ENCODE measurements at places on chromosomes 2 and 18.

GRCh38 chr2:200310545-200310971 is 4.1 kb downstream of the SPATS2L start:
- no peak for DNase-seq

DNA sequence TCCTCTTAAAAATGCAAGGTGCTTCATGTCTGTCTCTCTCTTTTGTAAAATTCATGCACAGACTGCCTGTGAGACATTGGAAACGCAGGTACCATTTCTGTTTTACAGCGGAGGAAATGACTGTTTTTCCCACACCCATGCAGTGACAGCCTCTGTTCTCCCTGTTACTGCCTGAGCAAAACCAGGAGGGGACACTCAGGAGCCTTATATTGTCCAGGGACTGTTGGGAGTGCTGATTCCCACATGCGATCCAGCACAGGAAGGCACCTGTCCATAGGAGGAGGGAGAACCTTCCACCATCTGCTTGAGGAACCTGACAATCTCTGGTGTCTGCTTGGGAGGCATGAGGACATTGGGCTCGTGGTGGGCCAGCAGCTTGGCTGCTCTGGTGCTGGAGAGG is 36.9 kb upstream of the RAB6D start:
- no peak for DNase-seq

DNA sequence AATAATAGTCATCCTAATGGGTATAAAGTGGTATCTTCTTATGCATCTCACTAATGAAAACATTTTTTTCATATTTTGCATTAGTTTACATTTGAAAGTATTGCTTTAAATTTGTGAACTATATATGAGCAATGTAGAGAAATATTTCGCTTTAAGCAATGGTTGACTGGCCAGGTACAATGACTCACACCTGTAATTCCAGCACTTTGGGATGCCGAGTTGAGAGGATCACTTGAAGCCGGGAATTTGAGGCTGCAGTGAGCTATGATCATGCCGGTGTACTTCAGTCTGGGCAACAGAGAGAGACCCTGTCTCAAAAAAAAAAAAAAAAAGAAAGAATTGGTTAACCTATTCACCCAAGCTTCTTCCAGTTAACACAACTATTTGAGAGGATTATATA is 15.1 kb downstream of the ZCCHC2 start:
- no peak for DNase-seq

DNA sequence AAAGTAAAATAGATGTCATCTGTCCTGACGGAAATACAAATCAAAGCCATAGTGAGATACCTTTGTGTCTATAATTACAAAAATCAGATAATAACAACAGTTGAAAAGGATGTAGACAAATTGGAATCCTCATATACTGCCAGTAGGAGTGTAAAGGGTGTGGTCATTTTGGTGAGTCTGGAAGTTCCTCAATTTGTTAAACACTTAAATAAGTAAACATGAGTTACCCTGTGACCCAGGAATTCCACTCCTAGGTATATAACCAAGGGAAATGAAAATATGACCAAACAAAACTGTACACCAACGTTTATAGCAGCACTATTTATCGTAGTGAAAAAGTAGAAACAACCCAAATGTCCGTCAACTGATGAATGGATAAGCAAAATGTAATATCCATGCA is 24.0 kb downstream of the R3HDM1 start:
- no peak for DNase-seq

- DNase-seq, result no peak
Observed at GRCh38 chr2:44942304-44943030, 965 bp downstream of the SIX3 start.

GRCh38 chr2:173881886-173882285 is 83.3 kb downstream of the SP3 start:
- no peak for DNase-seq

DNA sequence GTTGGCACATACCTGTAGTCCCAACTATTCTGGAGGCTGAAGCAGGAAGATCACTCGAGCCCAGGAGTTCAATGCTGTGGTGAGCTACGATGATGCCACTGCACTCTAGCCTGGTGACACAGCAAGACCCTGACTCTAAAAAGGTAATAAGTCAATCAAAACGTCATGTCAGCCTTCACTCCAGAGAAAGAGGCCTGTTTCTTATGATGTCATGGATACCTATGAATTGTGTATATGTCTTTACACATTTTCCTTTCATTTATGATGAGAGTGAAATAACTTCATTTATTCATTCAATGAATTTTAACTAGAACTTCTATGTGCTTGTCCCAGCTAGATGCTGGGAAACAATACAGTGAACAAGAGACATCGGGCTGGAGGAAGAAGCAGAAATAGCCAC is 25.0 kb upstream of the ID2 start:
- no peak for DNase-seq

DNA sequence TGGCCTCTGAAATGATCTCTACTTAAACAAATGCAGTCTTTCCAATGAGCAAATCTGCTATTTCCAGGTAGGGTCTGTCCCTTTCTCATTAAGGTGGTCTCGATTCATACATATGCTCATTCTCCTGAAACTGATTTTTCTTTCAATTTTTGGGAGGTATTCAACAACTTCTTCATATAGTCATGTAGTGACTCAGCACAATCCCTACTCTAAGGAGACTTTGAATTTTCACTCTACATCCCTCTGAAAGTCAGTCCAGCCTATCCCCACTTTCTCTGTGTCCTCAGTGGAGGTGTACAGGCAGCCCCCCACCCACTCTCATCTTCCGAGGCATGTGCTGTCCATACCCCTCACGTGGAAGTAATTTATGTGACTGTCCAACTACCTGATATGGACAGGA is 99.9 kb upstream of the ACAA2 start:
- no peak for DNase-seq

GRCh38 chr2:225074366-225074765 is 32.1 kb upstream of the DOCK10 start:
- DNase-seq, result no peak

DNA sequence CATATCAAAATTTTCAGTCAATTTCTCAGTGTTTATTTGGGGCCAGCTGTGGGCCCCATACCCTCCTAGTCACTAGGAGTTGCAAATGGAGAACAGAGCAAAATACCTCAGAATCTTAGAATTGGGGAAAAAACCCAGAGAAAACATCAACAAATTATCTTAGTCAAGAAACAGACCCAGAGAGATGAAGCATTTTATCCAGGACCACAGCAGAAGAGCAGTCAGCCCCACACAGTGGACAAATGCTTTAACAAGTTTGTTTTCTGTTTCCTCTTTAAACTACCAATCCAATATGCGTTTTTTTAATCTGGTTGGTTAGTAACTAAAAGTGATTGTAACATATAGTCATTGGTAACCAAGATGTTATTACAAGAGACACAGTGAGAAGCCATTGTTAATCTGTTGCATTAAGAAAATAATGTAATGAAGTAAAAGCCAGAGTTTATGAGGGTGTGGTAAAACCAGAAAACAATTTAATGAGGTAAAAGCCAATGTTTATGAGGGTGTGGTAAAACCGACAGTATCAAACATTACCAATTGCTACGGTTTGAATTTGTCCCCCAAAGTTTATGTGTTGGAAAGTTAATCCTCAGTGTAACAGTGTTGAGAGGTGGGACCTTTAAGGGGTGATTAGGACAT is 60.7 kb upstream of the COX7A2L start:
- no peak for DNase-seq

GRCh38 chr2:24048769-24049484 is 614 bp upstream of the FKBP1B start:
- no peak for DNase-seq

- no peak for DNase-seq
Observed at GRCh38 chr2:20219763-20220380, 5.1 kb downstream of the SDC1 start.

DNA sequence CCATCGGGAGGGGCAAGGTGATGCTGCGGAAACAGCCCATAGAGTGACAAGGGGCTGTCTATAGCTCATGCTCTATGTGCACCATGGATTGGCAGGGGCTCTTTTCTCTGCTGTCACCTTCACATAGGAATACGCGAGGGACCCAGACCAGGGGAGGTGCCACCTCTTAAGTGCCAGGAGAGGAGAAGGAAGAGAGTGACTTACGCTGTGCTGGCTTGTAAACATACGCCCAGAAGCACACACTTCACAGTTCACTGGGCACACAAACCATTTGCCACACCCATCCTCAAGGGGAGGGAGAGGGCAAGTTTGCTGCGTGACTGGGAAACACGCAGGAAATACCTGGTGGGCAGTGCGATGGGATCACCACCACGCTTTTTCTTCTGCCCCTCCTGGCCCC is 65.1 kb upstream of the GPR45 start:
- no peak for DNase-seq

DNA sequence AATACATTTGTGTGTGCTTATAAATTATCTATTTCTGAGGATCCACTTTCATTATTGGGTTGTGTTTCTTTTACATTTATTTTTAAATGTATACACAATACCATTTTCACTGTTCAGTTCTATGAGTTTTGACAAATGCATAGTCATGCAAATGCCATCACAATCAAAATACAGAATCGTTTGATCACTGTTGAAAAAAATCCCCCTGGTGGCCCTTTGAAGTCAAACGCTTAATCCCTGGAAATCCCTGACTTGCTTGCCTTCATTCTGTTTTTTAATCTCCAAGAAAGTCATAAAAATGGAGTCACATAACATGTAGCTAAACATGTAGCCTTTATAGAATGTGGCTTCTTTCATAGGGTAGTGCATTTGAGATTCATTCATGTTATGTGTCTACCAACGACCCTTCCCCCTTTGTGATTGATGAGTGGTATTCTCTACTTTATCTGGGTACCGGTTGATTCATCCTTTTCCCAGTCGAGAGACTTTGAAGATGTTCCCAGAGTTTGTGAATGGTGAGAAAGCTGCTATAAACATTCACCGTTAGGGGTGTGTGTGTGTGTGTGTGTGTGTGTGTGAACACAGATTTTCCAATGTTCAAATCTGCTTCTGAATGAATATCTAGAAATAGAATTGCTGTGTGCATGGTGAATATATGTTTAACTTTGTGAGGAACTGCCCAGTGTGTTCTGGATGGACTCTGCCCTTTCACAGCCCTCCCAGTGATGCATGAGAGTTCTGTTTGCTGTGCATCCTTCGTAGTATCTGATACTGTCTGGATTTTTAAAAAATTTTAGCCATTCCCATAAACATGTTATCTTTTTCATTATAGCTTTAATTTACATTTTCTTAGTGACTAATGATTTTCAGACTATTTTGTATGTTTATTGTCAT is 173.6 kb downstream of the GALR1 start:
- no peak for DNase-seq

DNA sequence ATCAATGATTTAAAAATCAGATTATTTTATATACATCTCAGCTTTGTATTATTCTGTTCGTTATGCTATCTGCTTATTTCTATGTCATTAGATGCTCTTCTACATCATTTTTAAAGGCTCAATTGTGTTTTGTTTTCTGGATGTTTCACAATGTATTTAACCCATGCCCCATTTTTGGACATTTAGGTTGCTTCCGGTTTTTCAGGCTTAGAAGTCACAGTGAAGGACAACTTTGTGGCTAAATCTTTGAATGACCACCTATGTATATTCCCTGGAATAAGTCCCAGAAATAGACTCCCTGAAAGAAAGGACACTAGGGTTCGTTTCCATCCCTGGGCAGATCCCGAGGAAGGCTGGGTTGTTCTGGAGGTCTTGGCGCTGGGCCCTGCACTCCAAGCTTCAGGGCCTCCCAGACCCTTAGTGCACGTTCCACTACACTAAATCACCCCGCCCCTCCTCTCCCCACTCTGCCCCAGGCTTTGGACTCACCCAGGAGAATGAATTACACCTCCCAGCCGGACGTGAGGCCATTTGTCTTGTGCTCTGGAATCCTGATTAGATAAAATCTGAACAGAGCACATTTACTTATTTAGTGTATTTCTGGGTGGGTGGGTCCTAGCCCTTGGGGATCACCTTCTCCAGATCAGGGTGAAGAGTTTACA is 188.2 kb downstream of the ZFP36L2 start:
- DNase-seq, result no peak

GRCh38 chr2:113867571-113867970 is 22.3 kb upstream of the ACTR3 start:
- no peak for DNase-seq

DNA sequence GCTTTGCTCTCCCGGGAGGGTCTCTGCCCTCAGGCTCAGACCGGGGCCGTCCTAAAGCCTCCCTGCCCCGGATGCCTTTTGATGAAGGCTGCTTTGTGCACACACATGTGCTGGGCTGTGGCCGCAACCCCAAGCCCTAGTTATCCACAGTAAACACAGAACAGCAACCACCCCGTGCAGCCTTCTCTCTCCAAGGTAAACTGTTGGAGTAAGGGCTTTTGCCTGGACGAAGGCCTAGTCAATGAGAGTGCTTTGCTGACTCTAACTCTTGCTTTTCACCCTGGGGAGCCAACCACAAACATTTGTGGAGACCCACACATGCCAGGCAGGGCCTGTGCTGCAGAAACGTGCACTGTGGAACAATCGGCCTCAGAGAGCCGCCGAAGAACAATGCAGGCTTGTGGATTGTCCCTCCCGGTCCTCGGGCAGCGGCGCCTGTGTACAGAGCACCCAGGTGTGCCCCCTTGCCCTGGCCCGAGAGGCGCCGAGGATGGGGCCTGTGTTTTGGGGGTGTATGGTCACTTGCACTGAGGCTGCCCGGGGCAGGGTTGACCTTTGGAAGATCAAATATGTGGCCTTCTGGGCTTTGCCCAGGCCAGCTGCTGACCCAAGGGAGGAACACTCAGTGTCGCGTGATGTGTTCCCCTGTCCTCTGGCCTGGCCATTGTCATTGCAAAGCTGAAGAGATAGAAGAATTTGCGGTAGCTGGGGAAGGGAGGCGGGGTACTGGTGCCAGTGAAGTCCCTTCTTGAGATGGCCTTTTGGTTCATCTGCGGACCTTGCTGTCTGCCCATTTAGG is 37.0 kb downstream of the CTIF start:
- no peak for DNase-seq

Data from neuronal stem cell (in vitro differentiated cells).